ENCODE measurements at places on chromosomes 1 and 21. TPM values are rescaled to one million over a fixed set of nuclear protein-coding genes. Genes with fewer than 3 reads are reported as not detected.

LRRIQ3 gene
- 0.08 TPM for polyA plus RNA-seq

SLAMF8 gene
- not detected for polyA plus RNA-seq

SPRR2E gene
- not detected for polyA plus RNA-seq

LCE3D gene
- not detected for polyA plus RNA-seq

APCS gene
- not detected for polyA plus RNA-seq

DNA sequence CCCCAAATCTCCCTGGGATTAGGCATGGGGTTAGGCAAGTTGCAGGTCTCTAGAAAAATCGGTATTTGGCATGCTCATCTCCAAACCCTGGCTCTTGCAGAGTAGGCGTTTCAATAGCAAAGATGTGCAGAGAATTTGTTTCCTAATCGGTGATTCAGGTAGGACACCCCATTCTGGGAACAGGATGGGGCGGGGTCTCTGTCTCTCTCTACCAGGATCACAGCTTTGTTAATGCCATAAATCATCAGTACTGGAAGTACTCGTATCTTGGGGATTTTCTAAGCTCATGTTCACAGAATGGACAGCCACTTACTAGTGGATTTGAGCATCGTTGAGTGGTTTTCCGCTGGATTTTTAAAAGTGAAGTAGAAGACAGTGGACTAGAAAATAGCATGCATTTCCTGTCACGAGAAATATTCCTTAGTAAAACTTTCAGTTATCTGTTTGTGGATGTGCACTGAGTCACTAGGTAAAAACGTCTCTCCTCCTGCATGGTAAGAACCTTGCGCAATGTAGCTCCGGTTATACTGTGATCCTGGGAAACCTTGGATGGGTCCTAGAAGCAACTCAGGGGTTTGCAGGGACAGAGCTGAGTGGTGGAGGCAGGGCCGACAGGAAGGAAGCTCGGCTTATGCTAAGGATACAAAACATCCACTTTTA lies 5.1 kb downstream of the TMEM51 start:
- DNase-seq: no peak

DNA sequence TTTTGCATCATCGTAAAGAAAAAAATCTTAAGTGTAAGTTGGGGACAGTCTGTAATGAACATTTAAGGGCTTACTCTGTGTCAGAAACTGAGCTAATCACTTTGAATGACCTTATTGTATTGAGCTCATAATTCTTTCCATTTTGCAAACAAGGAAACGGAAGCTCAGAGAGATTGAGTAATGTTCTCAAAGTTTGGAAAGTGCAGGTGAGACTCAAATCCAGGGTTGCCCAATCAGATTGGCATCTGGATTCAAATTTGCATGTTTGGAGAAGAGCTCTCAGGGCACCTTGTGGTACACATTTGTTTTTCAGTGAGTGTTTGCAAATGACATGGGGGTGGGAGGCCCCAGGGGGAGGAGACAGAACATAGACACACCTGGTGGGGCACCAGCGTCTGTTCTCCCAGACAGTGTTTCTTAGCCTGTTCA lies 8.0 kb downstream of the ALPL start:
- no peak for DNase-seq

- DNase-seq: no peak
Observed at GRCh38 chr1:4546911-4547310, 107.5 kb upstream of the AJAP1 start.

DNA sequence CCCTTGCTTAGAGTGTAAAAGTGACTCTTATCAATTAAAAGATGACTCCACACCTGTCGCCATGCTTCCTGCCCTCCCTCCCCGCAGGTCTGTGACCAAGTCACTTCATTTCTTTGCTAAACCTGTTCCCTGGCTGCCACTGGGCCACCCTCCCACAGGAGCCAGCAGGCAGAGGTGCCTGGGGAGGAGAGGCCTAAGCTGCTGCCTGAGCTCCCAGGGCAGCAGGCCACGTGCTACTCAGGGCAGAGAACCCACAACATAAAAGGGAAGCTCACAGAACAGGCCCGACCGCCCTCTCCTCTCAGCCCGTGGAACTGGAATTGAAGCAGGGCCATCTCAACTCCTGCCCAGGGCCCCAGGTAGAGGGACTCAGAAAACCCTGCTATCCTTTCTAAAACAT lies 4.9 kb downstream of the C1orf198 start:
- DNase-seq: no peak

DNA sequence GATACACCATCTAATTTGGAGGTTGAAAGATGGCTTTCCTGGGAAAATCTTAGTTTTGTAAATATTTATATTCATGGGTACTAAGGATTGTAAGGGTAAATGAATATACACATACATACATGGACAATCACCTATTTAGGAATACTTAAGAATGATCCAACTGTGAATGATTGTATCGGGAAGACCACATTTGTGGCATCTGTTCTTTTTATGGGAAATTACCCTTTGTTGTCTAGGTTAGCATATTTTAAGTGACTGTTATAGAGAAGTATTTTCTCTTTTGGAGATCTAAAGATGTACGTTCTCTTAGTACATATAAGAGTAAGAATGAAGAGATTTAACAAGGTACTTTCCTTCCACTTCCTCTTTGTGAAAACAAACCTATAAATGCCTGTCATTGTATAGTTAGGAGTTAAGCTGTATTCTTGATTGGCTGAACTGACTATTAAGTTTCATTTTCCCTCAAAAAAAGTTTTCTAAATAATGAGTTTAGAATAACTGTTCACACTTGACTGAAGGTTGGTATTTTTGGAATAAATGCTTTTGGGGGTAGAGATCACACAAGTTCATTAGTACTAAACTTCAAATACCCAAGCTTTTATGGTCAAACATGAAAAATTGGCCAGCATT lies 26.7 kb downstream of the SNX7 start:
- DNase-seq: no peak

DNA sequence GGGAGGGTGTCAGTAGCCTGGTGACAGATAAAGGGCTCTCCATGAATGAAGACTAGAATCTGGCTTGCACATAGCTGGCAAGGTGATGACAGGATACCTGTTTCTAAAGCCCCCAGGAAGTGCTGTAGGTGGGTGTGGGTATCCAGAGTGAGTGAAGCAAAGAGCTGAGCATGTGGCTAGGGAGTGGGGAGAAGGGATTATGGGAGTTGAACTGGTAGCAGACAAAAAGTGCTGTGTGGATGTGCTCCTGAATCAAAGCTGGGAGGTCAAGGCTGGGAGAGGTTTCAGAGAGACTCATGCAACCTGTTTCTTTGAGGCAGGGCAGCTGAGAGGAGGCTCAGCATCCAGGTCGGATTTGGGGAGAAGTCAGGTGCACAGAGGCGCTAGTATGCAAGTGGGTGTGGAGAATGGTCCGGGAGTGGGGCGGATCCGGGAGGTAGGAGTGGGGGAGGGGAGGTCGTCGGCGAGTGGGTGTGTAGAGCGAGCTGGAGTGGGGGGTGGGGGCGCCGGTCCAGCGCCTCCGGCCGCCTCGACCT lies 600 bp downstream of the ASTN1 start:
- no peak for DNase-seq

- DNase-seq: peak; percentile 63
Observed at GRCh38 chr21:38171723-38172344, 85.0 kb upstream of the KCNJ15 start.

- DNase-seq: no peak
Observed at GRCh38 chr1:58156124-58156468, 390.4 kb downstream of the OMA1 start.

- no peak for DNase-seq
Observed at GRCh38 chr1:77416692-77417450, 135.1 kb downstream of the AK5 start.

- no peak for DNase-seq
Observed at GRCh38 chr1:206456577-206457370, 13.5 kb upstream of the IKBKE start.

GRCh38 chr1:195195423-195196057 lies 1412.7 kb downstream of the KCNT2 start:
- DNase-seq: no peak

DNA sequence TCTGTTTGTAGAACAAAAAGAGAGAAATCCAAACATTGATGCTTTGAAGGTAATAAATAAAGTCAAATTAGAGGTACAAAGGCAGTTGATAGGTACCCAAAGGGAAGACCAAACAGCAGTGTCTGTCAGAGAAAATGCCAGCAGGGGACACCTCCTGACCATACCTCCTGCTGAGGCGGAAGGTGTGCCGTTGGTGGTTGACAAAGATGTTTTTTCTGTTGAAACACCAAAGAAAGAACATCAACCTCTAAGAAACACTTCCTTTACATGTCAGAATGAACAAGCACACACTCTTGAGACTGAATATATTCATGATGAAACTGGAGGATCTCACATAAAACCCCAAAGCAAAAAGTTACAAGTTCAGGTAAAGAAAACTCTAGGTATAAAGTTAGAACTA lies 128.3 kb downstream of the MACF1 start:
- DNase-seq: no peak

- DNase-seq: no peak
Observed at GRCh38 chr1:98049370-98050135, 128.7 kb upstream of the DPYD start.

DNA sequence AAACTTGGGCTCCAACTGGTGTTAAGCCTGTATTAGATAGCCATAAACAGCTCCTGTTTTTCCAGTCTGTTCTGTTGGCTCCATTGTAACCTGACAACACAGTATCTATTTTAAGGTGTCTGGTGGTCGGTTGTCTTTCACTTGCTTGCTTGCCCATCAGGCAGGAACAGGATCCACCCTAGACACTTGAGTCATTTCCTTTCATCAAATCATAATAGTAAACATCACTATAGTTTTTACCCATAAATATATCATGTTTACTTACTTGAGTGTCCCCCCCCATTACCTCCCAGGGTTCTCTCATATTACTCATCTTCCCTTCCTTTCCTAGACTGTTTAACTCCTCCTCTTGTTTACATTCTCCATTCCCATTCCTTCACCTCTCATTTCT lies 2.9 kb downstream of the DDI2 start:
- DNase-seq: no peak
